NCI-H1092 treated with DMSO at 0.1 percent for 48 hours (cell line): ENCODE measurements at places on chromosomes 13 and 19.
A peak's percentile ranks its signal among the peaks of the same experiment; 100 is the strongest.

GRCh38 chr19:1399079-1399478 lies 2.3 kb downstream of the GAMT start:
- no peak for DNase-seq

DNA sequence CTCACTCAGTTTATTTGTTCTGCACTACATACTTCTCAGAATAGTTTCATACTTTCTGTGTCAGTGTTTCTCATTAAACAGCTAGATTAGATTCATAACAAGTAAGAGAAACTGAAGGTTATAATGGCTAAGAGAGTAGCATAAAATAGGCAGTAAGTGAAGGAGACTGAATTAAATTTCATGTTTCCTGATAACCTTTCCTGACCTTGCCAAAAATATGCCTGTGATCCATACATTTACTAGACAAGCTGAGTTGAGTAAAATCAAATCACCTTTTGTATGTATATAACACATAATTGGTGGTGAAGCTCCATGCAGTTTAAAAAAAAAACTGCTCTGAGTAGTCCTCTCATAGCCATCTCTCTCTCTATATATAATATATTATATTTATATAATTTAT lies 545.3 kb upstream of the PCDH20 start:
- no peak for DNase-seq

DNA sequence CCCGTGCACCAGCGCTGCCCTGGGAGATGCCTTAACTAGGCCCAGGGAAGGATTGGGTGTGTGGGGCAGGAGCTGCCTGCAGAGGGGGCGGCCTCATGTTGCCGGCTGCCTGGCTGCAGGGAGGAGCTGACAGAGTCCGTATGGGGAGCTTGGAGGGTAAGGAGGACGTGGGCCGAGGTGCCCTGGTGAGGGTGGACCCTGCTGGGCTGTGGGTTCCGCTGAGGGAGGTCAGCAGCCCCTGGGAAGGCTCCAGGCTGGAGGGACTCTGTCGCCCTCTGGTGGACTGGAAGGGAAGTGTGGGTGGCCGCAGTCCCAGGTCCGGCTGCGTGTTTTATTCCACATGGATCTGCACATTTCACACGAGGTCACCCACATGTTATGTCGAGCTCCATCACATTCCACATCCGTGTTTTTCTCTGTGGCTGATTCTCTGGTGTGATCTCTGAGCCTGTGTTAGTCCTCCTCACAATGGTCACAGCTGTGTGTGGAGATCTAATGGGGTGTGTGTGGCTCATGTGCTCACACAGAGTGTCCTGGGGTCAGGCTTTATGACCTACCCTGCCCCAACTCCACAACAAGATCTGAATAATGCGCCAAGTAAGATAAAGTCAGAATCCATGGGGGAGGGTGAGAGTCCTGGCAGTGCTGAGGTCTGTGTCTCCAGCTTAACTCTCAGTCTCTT lies 1.8 kb upstream of the CEACAM8 start:
- peak; percentile 18 for DNase-seq

DNA sequence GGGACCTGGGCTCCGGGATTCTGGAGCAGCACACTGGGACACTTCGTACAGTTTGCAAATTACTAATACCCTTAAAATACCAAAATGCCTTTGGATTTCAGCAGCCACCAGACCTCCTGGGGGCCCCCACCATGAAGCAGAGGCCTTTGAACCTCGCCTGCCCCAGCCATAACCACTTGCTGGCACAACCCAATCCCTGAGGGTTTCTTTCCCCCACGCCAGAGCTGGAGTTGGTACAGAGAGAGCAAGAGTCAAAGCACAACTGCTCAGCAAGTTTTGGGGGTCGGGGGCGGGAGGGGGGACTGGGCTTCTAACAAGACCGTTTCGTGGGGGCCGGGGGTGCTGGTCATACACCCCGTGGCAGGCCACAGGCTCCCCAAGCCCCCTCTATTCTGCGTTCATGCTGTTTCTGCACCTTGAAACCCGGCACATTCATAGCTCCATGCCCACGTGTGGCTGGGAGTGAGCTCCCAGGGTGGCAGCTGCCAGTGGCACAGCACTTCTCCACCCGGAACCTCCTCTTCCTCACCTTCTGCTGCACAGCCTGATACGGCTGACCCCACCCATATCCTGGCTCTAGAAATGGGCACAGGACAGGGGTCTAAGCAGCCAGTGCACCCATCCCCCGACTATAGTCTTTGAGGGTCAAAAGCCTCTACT lies 17.1 kb downstream of the PLEKHF1 start:
- DNase-seq: no peak

DNA sequence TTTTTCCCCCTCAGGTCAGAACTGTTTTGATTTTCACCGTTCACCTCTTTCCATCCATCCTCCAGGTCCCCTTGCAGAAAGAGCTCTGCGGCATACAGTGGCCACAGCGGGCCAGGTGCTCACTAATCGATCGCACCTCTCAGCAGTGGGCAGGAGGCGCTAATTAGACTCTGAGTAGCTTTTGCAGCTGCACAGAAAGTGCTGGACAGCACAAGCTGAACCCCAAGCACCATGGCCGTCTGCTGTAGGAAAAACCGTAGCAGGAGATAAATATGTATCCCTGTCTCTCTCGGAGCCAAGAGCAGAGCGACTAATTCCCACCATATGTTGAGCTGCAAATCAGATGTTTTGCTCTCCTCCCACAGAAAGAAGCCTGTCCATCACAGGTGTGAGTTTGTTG lies 54.4 kb downstream of the PEX11G start:
- no peak for DNase-seq

GRCh38 chr13:23842406-23842805 lies 46.8 kb downstream of the MIPEP start:
- no peak for DNase-seq

- peak; percentile 91 for DNase-seq
Measured at GRCh38 chr19:13718733-13719132, 45.6 kb upstream of the MRI1 start.

DNA sequence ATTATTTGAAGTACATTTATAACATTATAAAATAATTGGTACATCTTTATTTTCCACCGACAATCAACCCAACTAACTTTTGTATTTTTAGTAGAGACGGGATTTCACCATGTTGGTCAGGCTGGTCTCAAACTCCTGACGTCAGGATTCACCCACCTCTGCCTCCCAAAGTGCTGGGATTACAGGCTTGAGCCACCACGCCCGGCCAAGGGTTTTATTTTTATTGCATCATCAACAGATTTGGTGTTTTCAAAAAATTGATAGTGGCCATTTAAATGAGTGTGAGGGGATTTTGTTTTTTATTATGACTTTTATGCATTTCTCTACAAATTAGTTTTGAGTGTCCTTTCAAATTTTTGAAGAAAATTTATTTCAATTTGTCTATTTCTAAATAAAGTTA lies 10.6 kb downstream of the ZNF726 start:
- no peak for DNase-seq

- DNase-seq: no peak
Measured at GRCh38 chr19:50401605-50402450, 16.9 kb upstream of the SPIB start.

- DNase-seq: no peak
Measured at GRCh38 chr19:3370214-3370720, 3.9 kb downstream of the NFIC start.

DNA sequence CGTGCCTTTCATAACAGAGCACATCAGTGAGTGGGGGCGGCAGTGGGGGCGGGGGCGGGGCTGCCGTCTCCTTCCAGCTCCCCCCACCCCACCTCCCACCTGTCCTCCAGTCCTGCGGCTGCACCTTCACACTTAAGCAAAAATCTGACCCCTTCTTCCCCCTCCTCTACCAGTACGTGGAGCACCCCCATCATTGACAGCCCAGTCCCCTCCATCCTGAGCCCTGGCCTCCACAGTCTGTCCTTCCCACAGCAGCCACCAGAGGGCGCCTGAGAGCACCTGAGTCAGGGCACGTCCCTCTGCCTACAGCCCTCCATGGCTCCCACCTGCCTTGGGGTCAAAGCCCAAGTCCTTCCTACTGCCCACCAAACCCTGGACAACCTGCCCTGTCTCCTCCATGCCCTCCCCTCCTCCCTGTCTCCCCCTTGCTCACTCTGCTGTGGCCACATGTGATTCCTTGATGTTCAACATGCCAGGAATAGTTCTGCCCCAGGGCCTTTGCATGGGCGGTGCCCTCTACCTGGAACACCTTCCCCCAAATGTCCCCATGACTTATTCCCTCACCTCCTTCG lies 4.0 kb downstream of the EBI3 start:
- peak; percentile 14 for DNase-seq

GRCh38 chr13:58979851-58980250 lies 1183.9 kb downstream of the DIAPH3 start:
- no peak for DNase-seq

DNA sequence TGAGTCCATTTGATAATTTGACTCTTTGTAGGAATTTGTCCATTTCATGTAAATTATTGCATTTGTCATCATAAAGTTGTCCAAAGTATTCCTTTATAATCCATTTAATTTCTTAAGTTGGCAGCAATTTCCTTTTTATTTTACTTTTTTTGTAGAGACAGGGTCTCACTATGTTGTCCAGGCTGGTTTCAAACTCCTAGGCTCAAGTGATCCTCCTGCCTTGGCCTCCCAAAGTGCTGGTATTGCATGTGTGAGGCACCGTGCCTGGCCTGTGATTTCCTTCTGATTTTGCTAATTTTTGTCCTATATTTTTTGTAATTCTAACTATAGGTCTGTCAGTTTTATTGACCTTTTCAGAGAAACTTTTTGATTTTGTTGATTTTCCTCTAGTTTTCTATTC lies 84.9 kb downstream of the URI1 start:
- no peak for DNase-seq

GRCh38 chr19:35959040-35959967 lies 23.1 kb downstream of the LRFN3 start:
- no peak for DNase-seq
